ENCODE measurements at places on chromosomes 2 and 18.

- DNase-seq, result no peak
These were observed 1077.3 kb upstream of the TMEFF2 start for GRCh38 chr2:193272011-193272410.

DNA sequence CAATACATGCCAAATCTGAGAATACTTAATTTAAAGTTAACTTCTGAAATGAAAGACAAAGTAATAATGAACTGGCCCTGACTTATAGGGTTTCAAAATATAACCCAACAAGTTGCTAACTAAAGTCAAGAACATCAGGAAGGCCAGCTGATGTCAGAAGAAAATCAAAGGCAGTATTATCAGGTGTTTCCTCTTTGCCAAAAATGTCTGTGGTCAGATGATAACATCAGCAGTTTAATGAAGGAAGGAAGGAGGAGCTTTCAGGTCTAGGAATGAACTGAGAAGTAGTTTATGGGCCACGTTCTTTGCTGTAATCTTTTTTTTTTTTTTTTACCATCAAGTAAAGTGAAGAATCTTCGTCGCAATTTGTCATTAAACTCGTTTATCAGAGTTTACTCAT is 40.9 kb downstream of the CDH2 start:
- DNase-seq, result no peak

DNA sequence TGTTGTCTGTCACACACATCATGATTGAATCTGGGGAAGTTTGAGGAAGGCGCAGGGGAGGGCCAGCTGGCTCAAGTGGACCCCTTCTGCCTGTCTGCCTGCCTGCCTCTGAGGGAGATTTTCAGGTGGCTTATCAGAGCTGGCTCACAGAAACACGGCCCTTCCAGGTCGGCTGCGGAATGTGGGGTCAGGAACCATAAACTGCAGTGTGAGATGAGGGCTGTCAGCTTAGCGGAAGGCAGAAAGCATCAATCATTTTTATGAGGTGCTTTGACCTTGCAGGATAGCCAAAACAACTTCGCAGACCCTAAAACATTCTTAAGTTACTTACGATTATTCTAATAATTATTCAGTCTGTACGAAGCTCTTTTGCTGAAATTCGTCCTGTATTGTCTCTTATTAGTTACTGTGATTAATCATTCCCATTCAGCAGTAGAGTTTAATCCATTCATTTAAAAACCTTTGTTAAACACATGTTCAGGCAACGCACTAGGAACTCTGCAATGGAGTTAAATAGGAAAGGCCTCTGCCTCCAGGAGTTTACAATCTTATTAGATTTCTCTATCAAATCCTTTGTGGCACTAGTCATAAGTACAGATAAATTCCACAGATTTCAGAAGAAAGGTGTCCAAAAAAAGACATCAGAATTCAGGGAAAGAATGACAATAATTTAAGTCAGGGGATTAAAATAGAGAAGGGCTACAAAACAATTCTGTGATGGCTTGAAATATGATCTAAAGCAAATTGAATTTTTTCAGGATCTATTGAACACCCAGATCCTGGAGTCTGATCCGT is 371.6 kb downstream of the HRH4 start:
- DNase-seq, result no peak

DNA sequence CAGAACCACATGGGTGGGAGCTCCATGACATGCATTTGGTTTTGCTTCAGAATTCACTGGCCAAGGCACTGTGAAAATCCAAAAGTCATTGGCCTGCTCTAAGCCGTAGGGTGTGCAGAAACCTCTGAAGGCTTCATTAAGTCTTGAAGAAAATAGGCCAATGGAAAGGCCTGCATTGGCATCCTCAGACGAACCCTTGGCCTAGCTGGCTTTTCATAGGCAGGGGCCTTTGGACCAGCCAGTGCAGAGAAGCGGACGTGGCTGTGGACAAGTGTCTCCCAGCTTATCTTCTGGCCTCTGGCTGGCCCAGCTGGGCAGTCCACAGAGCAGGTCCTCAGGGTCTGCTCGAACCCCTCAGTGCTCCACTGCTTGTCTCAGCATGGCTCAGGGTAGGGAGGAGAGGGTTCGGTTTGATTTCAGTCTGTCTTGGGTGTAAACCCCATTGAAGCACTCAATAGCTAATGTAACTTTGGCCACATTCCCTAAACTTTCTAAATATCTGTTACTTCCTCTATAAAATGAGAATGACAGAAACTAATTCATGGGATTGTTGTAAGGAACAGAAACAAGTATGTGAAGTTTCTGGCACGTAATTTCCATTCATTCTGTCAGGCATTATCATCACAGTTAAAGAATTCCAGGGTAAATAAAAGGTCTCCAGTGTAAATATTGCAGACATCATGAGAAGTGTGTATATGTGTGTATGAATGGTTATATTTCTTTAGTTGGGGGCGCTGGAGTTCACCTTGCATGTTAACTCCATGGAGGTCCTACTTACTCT is 125.5 kb downstream of the TFCP2L1 start:
- DNase-seq, result no peak

GRCh38 chr2:72917877-72918553 is 696 bp downstream of the EMX1 start:
- no peak for DNase-seq

DNA sequence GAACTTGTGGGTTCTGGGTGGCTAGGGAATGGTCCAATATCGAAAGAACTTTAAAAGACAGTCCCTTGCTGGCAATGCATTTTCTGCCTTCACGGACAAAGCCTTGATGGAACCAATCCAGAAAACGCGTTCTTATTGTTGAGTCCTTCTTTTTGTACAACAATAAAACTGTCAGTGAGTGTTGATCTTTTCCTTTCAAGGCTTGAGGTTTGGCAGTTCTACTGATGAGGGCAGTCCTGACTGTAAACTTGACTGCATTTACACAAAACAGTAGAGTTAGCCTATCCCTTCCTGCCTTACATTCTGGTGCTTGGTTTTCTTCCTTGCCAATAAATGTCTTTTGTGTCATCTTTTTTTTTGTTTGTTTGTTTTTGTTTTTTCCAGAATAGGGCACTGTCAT is 2.5 kb upstream of the UGT1A7 start:
- no peak for DNase-seq

GRCh38 chr18:59189746-59190145 is 30.2 kb upstream of the GRP start:
- no peak for DNase-seq

Data from stimulated activated CD4-positive, alpha-beta T cell treated with anti-CD3 and anti-CD28 coated beads, TNF-alpha, amount 100 ng/mL, for 24 hours (primary cell).